Osteoblast (primary cell): ENCODE measurements at places on chromosomes 5 and 9. TPM values are rescaled to one million over a fixed set of nuclear protein-coding genes. Genes with fewer than 3 reads are reported as not detected.

The GCNT1 gene
- total RNA-seq: 78.4 and 109 TPM in 2 replicates

DNA sequence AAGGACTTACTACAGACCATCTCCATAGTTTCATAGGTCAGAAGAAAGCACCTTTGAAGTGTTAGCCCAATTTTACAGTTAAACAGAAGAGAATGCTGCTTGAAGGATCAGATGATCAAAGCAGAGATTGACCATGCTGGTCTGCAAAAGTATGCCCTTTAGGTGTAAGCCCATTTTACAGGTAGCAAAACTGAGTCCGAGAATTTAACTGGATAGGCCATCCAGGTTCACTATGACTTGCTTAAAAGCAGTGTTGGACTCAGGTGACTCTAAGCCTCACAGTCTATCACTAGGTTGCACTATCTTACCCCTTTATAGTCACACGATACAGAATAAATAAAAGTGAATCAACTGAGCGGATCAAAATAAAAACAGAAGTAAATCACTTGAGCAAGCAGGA, 212.7 kb downstream of the DCP2 start:
- H3K36me3 ChIP-seq: peaks cover 4% of the 10 kb centered on the region
- no peak for DNase-seq
- peaks cover 6% of the 10 kb centered on the region for H3K27me3 ChIP-seq
- no peak overlapping the region for H3K4me3 ChIP-seq
- peaks cover 3% of the 10 kb centered on the region for H3K4me1 ChIP-seq

The SLC4A9 gene
- total RNA-seq: not detected in 2 replicates

DNA sequence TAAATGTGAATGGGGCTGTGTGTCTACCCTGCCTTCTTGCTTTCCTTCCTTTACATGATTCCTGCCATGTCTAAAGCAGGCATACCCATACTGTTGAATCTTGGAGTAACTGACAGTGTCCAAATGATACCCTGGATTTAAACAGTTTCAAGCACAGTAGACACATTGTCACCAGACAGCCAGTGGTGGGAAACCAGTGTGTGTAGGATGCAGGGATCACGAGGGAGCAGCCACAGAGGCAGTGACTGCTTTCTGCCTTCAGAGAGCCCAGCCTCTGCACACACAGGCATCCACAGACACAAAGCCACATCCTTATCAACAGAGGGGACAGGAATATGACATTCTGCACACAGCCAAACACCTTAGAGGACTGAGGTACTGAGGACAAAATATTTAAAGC, 184.2 kb upstream of the TBCA start:
- no peak for DNase-seq
- H3K4me3 ChIP-seq: no peak overlapping the region

The SPINK7 gene
- not detected in 2 replicates for total RNA-seq
